Activated naive CD4-positive, alpha-beta T cell treated with anti-CD3 and anti-CD28 coated beads, Interleukin-2, amount 50 U/mL, for 72 hours (primary cell): ENCODE measurements at places on chromosomes 13 and 19. TPM values are rescaled to one million over a fixed set of nuclear protein-coding genes. Genes with fewer than 3 reads are reported as not detected.

- no peak for DNase-seq
These were observed 5.6 kb downstream of the CDADC1 start for GRCh38 chr13:49253310-49253709.

WASF3 gene
- 0.11 TPM for total RNA-seq

EPSTI1 gene
- 12.7 TPM for total RNA-seq

GRCh38 chr19:9947441-9947840 is 11.1 kb upstream of the OLFM2 start:
- no peak for DNase-seq

DNA sequence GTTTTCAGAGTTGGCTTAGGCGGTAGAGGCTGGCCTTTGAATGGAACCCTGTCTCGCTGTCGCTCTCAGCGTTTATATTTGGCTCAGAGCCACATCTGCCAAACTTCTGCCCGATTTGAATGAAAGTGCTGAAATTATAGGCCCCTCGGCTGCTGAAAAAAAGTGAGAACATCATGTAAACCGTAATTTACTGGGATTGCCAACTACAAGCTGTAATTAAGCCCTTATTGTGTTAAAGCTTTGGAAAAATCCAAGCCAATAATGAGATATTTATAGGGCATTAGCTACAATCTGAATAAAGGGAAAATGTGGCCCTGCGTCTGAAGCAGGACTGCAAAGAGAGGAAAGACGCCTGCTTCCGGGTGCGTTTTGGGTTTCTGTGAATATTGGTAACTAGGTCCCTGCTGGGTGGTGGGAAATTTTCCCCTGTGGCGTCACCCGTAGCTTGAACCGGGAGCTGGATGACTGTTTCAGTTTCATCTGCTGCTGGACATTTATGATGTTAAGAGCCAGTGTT is 9.9 kb downstream of the DNM2 start:
- no peak for DNase-seq

PEX11G gene
- total RNA-seq = 0.27 TPM
